ENCODE measurements at places on chromosomes 2 and 18.

GRCh38 chr2:196160101-196160500 lies 11.3 kb downstream of the STK17B start:
- no peak for DNase-seq

DNA sequence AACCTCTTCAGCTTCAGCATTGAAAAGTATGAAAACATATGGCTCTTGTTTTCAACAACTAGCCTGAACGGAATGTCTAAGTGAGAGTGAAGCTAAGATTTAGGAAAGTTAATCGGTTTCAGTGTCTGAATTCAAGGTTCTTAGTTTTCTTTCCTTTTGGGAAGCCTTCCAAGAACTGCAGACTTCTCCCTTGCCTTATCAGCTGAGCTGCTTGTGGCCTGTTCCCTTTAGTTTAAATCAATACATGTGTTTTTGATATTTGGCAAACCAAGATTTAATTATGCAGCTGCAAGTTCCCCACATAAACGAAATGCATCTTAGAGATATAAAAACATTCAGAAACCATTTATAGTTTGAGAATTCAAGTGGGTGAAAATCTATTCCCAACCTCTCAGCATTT lies 274.3 kb upstream of the NRP2 start:
- DNase-seq = no peak

- no peak for DNase-seq
These were observed 138.9 kb downstream of the RBMS1 start for GRCh38 chr2:160354677-160355076.

GRCh38 chr2:65159906-65160305 lies 30.0 kb upstream of the RAB1A start:
- DNase-seq = no peak

GRCh38 chr2:134207589-134208209 lies 46.2 kb upstream of the MGAT5 start:
- peak; percentile 64 for DNase-seq

- no peak for DNase-seq
These were observed 707.1 kb upstream of the ACVR2A start for GRCh38 chr2:147137711-147138110.

GRCh38 chr2:60484133-60484645 lies 69.3 kb downstream of the BCL11A start:
- DNase-seq = no peak

- DNase-seq = peak; percentile 10
These were observed 244.7 kb downstream of the NBAS start for GRCh38 chr2:15316370-15316814.

DNA sequence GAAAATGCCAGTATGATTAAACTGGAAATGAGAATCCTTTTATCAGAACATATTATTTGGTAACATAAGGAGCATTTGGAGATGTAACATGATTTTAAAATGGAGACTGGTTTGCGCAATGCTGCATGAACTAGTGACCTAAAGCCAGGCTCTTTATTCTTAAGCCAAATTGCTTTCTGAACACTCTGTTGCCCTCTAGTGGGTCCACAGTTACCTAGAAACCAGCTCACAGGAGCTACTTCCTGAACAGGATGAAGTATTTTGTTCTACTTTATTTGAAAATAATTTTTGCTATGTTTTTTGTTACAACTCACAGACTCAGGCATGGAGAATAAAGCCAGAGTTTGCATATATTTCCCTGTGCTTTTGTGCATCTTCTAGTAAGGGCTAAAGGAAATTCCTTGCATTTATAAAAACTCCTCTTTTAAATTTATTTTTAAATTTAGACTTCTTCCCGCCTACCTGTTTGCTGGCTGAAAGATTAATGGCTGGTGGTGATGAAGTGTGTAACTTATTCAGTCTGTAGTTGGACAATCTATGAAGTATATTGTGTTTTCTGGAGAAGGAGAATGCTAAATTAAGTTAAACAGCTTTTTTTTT lies 146.7 kb downstream of the PARD3B start:
- DNase-seq = peak; percentile 4

- DNase-seq = no peak
These were observed 40.6 kb downstream of the PMS1 start for GRCh38 chr2:189824694-189825396.

GRCh38 chr2:112658839-112659667 lies 13.3 kb downstream of the SLC20A1 start:
- DNase-seq = no peak

DNA sequence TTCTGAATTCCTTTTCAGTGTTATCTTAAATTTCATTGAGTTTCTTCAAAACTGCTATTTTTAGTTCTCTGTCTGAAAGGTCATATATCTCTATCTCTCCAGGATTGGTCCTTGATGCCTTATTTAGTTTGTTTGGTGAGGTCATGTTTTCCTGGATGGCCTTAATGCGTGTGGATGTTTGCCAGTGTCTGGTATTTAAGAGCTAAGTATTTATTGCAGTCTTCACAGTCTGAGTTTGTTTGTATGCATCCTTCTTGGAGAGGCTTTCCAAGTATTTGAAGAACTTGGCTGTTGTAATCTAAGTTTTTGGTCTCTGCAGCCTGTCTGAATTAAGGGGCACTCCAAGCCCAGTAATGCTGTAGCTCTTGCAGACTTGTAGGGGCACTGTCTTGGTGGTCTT lies 249.3 kb downstream of the ZNF385B start:
- DNase-seq = no peak

DNA sequence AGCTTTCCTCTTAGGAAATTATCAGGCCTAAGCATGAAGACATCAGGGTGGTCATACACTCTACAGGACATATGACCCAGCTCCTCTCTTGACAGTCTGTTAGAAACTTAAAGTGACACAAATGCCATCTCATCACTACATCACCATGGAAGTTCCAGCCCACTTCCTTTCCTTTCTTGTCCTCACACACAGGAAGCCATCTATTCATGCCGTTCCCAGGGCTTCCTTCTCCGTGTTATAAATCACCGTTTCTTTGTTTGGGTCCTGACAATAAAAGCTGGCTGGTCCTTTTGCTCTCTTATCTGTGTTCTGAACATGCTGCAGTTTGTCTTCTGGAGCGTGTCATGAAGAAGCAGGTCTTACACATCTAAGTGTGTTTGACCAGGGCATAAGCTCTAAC lies 692.1 kb upstream of the CELF4 start:
- DNase-seq = no peak

DNA sequence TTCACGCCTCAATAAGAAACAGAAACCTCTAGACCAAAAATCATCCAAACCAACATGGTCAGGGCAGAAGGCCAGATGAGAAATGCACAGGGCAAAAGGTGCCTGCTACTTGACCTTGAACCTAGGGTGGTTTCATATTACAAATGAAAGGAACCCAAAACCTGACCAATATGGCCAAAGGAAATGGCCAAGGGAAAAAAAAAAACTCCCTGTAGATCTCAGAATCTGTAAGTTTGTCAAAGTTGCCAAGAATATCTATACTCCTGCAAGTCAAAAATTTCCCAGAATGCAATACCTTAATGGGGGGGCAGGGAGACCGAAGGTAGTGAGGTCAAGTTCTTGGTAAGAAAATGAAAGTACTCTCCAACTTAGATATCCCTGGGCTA lies 47.2 kb downstream of the HIBCH start:
- no peak for DNase-seq

- DNase-seq = no peak
These were observed 33.2 kb downstream of the RAPH1 start for GRCh38 chr2:203501873-203502272.
